NCI-H510A (cell line): ENCODE measurements at places on chromosomes 1 and 21.

- DNase-seq: no peak
Observed at GRCh38 chr1:20884513-20884912, 97.4 kb upstream of the HP1BP3 start.

DNA sequence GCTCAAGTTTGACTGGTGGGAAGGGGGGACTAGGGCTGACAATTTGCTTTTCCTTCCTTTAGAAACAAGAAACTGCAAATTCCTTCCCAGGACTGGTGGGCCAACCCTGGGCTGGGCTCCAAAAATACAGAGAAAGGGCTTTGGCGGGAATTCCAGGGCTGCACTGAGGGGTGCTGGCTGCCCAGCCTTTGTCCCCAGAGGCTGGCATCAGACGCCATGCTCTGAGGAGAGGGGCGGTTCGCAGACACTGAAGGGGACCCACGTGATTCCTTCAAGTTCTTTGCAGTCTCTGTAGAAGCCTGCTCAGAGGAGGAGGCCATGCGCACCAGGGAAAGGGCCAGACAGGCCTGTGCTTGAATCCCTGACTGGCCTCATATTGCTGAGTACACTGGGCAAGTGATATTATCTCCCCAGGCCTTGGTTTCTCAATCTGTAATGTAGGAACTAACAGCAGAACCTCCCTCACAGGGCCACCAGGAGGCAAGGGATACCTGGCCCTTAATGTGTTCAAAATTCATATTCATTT is 119.5 kb downstream of the EPHB2 start:
- no peak for DNase-seq

- DNase-seq: no peak
Observed at GRCh38 chr21:16046656-16047330, 317.0 kb downstream of the USP25 start.

- DNase-seq: peak; percentile 57
Observed at GRCh38 chr1:84298328-84298683, 3.2 kb upstream of the SAMD13 start.

- DNase-seq: no peak
Observed at GRCh38 chr1:208910161-208910560, 666.0 kb upstream of the PLXNA2 start.

GRCh38 chr1:48208251-48208650 is 14.3 kb upstream of the SLC5A9 start:
- DNase-seq: no peak

DNA sequence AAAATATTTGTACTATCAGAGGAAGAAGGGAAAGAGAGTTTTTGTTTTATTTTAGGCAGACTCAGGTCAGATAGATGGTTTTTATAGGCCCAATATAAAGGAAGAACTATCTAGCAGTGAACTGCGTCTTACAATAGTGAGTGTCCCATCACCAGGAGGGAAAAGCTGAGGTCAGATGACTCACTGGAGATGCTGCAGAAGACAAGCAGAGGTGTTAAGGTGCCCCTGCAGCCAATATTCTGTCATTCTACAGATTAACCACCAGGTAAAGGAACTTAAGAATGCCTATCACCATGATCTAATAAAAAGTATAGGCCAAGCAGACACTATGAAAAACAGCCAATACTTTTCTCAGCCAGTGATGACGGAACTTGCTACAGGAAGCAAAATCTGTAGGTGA is 29.6 kb downstream of the IVNS1ABP start:
- DNase-seq: no peak

GRCh38 chr1:201625851-201626251 is 86.9 kb downstream of the NAV1 start:
- no peak for DNase-seq
